ENCODE measurements at places on chromosomes 6 and 20.

DNA sequence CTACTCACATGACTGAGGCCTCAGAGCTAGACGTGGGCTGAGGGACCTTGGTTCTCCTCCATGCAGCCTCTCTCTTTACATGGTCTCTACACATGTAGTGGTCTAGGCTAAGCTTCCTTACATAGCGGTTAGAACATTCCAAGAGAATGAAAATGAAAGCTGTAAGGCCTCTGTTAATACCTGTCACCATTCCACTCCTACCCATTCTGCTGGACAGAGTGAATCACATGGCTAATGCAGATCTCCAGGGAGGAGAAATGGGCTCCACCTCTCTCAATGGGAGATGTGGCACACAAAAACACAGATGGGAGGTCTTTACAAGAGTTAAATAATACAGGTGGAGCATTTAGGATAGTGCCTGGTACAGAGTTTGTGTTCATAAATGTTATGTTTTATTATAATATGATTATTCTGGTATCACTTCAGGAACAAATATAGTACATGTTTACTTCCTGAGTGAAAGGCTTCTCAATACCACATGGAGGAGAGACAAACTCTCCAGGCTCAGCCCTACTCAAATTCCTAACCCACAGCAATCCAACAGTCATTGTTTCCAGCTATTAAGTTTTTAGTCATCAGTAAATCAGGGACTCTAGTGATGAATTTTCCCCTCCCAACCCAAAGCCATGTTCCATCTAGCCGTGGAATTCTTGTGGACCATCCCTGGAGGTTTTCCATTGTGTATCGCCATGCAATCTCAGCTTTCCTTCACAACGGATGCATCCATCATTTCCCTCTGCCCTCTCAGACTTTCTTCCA is 57.9 kb downstream of the ISM1 start:
- DNase-seq = no peak

DNA sequence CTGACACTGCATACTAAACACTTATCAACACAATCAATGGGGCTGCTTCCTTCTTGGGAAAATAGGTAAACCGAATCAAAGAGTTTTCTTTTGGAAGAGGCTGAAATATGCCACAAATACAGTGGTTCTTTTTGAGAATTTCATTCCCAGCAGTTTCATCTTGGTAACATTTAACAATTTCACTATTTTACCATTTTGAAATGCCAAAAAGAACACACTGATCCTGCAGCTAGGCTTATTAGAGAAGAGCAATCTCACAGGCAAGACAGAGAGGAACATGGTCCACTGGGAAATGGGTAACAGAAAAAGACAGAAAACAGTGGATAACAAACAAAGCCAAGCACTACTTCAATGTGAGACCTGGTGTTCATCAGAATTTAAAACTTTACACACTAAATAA is 2.5 kb downstream of the CNR1 start:
- no peak for DNase-seq

GRCh38 chr6:42572523-42572922 is 8.7 kb downstream of the UBR2 start:
- no peak for DNase-seq

GRCh38 chr6:1770435-1770843 is 160.7 kb downstream of the FOXC1 start:
- DNase-seq = no peak

Measured in urothelium cell line (cell line).